ENCODE measurements at places on chromosomes 1 and 21.

- no peak for DNase-seq
Measured at GRCh38 chr1:234585330-234586055, 24.5 kb downstream of the IRF2BP2 start.

- no peak for DNase-seq
Measured at GRCh38 chr21:31370893-31371544, 27.0 kb upstream of the TIAM1 start.

GRCh38 chr1:168972225-168972624 lies 134.3 kb upstream of the ATP1B1 start:
- no peak for DNase-seq

DNA sequence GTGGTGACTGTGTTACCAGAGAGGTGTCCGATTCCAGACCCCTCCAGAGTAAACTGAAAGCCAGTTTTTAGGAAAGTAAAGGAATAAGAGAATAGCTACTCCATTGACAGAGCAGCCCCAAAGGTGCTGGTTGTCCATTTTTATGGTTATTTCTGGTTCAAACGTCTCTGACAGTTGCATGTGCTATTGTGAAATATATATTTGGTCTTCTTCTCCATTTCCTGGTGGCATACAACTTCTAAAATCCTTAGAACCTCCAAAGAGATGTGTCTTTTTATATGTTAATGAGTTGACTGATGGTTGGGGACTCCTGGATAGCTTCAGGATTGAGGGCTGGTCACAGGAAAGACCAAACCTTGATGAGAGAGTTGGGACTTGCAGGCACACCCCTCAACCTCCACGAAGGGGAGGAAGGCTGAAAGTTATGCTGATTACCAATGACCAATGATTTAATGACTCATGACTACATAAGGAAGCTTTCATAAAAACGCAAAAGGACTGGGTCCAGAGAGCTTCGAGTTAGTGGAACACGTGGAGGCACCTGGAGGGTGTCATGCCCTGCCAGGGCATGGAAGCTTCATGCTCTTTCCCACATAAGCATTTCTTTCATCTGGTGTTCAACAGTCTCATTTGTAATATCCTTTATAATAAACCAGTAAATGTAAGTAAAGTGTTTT lies 100.7 kb downstream of the SLC16A1 start:
- no peak for DNase-seq

GRCh38 chr1:153617663-153618062 lies 1.5 kb upstream of the S100A14 start:
- no peak for DNase-seq

- DNase-seq, result no peak
Measured at GRCh38 chr1:185846672-185847444, 112.7 kb downstream of the HMCN1 start.

DNA sequence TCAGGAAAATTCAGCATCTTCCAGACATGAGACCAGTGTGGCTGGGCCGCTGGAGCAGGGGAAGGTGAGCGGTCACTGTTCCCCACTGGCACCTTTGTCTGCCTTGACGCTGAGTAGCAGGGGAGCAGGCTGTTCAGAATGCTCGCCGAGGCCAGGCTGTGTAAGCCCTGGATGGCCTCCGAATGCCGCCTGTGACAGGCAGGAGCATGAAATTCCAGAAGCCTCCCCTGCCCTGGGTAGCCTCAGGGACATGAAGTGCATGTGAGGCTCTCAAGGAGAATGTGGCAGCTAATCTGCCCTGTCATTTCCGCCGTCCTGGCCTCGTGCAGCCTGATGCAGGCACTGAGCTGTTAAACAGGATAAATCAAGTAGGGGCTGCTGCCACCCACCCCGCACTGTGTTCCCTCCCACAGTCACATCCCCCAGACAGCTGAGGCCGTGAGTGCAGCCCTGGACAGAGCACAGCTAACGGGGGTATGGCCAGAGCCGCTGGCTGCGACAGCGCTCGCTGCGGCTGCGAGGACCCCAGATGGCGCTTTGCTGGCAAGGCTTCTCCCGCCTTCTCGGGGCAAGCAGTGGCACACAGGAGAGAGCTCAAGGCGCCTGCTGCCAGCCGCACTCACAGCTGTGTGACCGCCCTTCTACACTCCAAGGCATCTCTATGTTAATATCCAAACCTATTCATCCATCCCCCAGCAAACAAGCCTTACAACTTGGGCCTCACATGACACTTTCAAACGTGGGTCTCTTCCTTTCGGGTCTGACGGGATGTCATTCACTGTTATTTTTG lies 105.0 kb upstream of the COL6A1 start:
- DNase-seq, result no peak

- DNase-seq, result no peak
Measured at GRCh38 chr1:171740356-171740863, 1.5 kb downstream of the VAMP4 start.

DNA sequence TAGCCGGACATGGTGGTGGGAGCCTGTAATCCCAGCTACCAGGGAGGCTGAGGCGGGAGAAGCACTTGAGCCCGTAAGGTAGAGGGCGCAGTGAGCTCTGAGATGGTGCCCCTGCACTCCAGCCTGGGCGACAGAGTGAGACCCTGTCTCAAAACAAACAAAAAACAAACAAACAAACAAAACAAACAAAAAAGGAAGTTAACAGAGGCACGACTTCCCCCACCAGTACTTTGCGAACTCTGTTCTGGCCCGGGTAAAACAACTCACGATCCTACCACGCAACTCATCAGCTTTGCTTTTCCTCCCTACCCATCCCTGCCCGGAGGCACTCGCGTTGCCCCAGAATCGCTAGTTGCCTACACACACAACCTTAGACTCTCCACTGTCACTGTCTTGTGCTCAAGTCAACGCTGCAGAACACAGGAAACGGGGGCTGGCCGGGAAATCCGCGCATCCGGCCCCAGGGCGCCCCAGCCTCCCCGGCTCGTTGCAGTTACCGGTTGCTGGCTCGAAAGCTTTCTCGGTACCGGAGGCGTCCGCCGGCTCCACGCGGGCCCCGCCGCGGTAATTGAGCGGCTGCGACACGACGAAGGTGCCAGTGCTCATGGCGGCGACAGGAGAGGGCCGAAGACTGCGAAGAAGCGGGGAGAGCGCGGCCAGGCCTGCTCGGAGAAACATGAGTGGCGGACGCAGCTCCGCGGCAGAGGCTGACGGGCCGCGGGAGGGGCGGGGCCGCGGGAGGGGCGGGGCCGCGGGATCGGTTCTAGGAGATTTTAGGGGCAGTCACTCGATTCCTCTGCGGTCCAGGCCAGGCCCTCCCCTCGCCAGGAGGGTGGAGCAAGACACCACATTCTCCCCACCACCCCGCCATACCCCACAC lies at the start of gene ALDH9A1:
Gene ALDH9A1 (minus strand): TSS at position 682 of the 880 bp plus-strand sequence. CDS start 4 bp downstream, at position 678.
- peak; percentile 93 for DNase-seq

DNA sequence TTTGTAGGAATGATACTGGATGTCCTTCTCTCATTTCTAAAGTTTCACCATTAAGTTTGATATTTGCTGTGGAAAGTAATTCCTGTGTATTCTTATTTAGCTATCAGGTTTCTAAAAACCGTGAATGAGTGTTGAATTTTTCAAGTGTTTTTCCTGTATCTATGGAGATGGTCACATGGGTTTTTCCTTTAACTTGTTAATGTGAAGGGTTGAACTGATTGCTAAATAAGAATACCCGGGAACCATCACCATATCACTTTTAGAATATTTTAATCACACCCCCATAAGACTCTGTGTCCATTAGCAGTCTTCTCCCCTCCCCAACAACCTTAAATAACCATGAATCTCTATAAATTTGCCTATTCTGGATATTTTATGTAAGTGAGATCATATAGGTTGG lies 16.5 kb upstream of the ASAP3 start:
- no peak for DNase-seq

DNA sequence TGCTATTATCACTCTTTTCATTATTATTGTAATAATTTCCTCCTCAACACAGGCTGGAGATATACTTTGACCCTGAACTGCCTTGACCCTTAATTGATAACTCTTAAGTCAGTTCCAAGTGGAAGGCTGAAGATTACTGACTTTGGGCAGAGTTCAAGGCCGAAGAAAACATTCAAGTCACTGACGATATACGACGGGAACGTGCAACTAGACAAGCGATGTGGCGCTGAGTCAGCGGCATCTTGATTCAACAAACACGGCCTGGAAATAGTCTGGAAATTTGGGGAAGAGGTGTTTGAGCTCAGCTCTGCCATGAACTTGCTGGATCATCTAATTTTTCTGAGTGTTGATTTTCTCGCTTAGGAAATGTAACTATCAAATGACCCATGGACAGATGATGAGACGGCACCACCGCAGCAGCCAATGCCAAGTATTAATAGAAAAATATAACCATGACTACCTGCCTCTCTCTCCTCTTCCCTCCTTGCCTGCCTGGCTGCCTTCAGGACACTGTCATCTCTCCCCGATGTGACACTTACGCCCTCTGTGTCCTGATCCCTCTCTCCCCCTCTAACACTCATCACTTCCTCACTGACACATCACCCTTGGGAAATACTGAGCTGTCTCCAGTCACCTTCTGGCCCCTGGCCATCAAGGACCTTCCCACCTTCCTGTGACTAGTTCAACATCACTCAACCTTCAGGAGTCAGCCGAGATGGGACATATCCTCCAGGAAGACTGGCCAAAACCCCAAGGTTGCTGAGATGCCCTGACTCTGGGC lies 49.4 kb downstream of the TMCO4 start:
- no peak for DNase-seq

DNA sequence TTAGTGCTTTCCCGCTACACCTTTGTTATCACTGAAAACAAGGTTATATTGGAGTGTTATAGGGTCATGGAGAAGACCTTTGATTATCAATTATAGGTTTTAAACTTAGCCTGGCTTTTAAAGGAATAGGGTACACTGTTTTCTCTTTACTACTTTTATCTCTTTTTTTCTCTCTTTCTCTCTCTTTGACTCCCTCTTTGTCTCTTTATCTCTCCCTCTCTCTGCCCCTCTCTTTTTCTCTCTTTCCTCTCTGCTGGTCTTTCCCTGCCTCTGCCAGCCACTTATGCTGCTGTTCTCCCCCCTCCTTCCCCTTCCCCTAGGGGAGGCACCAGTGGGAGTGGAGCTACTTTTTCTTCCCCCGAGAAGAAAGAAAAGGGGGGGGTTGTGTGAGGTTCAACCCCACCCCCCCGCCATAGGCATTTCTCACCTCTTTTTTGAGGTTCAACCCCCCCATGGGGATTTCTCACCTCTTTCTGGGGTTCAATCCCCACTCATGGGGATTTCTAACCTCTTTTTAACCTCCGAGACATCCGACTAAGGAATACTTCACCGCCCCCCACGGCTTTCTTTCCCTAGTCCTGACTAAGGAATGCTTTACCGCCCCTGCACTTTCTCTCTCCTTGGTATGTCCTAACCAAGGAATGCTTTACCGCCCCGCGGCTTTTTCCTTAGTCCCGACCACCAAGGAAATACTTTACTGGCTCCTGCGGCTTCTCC lies 17.2 kb upstream of the ZBTB8B start:
- no peak for DNase-seq

DNA sequence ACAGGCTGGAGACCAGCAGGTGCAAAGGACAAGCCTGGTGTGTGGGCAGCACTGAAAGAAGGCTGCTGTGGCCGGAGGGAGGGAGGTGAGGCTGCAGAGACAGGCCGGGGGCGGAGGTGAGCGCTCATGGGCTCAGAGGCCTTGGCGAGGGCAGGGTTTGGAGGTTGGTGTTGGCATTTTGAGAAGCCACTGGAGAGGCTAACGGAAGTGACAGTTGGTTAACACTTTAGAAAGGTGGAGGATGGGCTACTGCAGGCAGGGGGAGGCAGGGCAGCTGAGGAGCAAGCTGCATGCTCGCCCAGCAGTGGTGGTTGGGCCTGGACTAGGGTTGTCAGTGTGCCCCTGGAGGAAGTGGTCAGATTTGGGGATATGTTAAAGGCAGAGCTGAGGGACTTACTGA lies 37.5 kb downstream of the QSOX1 start:
- no peak for DNase-seq

DNA sequence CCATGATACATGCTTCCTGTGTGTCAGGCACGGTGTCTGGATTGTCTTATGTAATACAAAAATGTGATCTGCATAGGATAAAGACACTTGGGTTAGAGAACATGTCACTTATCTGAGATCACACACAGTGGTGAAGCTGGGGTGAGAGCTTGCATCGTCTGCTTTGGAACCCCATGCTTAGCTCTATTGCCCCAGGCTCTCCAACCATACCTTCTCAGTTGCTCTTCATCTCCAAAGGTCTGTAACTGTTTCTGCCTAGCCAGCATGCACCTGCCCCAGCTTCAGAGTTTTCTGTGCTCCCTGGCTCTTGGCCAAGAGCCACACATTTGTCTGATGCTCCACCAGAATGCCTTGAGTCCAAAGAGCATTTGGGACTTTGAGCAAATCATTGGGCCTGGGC lies 93.9 kb upstream of the COG2 start:
- DNase-seq, result no peak

DNA sequence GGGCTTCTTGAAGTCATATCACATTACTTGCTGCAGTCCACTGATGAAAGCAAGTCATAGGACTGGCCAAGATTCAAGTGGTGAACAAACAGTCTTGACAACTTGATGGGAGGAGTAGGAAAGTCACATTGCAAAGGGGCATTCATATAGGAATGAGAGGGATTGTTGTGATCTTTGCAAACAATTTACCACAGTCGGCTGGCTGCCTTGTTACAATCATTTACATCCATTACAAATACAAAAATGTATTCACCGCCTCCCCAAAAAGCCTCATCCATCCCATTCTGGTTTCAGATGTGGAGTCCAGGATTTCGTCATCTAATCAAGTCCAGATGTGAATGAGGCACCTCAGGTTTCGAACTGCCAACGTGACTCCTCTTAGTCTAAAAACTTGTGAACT lies 26.8 kb downstream of the GORAB start:
- no peak for DNase-seq

- peak; percentile 61 for DNase-seq
Measured at GRCh38 chr21:42524341-42525028, 10.8 kb downstream of the SLC37A1 start.

- DNase-seq, result no peak
Measured at GRCh38 chr1:54378157-54378873, 27.9 kb downstream of the SSBP3 start.

DNA sequence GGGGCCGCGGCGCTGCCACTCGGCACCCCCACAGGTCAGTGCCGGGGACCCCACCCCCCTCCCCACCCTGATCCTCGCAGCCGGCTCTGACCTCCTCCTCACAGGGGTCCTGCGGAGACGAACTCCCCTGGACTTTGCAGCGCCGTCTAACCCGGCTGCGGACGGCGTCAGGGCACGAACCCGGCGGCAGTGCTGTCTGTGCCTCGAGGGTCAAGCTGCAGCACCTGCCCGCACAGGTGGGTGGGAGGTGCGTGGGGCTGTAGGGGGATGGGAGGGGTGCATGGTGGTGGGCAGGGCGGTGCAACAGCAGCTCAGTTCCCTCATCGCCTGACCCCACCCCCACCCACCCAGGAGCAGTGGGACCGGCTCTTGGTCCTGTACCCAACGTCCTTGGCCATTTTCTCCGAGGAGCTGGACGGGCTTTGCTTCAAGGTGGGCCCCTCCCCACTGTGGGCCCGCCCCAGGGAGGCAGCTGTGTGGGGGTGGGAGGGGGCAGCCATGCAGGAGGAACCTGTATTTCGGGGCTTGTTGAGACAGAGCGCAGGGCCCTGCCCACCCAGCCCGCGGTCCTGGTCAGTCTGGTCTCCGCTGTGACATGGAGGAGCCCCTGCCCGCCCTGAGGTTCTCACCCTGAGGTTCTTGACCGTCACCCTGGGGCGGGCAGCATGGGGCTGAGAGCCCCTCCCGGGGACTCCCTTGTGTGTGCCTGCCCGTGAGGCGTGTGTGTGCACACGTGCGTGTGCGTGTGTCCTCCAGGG lies 4.9 kb downstream of the PLEKHN1 start:
- DNase-seq, result no peak
